ENCODE measurements at places on chromosomes 1 and 21.

- peaks cover 17% of the 10 kb centered on the region for H3K4me1 ChIP-seq
- H3K36me3 ChIP-seq = peaks cover 42% of the 10 kb centered on the region
- no peaks in the 10 kb centered on the region for H3K27me3 ChIP-seq
- DNase-seq = no peak
- H3K27ac ChIP-seq = peak overlapping the region; percentile 85
Observed at GRCh38 chr21:33434770-33435360, 31.7 kb downstream of the IFNGR2 start.

- no peak overlapping the region for H3K4me3 ChIP-seq
- no peaks in the 10 kb centered on the region for H3K4me1 ChIP-seq
- no peaks in the 10 kb centered on the region for H3K36me3 ChIP-seq
- H3K27ac ChIP-seq = peak overlapping the region; percentile 8
- H3K27me3 ChIP-seq = no peaks in the 10 kb centered on the region
Observed at GRCh38 chr1:218823291-218823900, 350.3 kb upstream of the LYPLAL1 start.

- peak overlapping the region; percentile 74 for H3K4me3 ChIP-seq
- H3K27me3 ChIP-seq = no peaks in the 10 kb centered on the region
- DNase-seq = no peak
- H3K4me1 ChIP-seq = peaks cover 9% of the 10 kb centered on the region
- no peaks in the 10 kb centered on the region for H3K36me3 ChIP-seq
Observed at GRCh38 chr1:65266476-65266875, 42.9 kb upstream of the DNAJC6 start.

GRCh38 chr1:156860628-156861423 is at the start of gene NTRK1:
Gene NTRK1 (plus strand): TSS chr1:156860865. CDS start chr1:156860935, 70 bp downstream.
- H3K4me1 ChIP-seq = peaks cover 16% of the 10 kb centered on the region
- no peaks in the 10 kb centered on the region for H3K36me3 ChIP-seq
- peak within 1 kb of the TSS; percentile 64 for H3K4me3 ChIP-seq
- no peak for DNase-seq
- peaks cover 15% of the 10 kb centered on the region for H3K27me3 ChIP-seq

DNA sequence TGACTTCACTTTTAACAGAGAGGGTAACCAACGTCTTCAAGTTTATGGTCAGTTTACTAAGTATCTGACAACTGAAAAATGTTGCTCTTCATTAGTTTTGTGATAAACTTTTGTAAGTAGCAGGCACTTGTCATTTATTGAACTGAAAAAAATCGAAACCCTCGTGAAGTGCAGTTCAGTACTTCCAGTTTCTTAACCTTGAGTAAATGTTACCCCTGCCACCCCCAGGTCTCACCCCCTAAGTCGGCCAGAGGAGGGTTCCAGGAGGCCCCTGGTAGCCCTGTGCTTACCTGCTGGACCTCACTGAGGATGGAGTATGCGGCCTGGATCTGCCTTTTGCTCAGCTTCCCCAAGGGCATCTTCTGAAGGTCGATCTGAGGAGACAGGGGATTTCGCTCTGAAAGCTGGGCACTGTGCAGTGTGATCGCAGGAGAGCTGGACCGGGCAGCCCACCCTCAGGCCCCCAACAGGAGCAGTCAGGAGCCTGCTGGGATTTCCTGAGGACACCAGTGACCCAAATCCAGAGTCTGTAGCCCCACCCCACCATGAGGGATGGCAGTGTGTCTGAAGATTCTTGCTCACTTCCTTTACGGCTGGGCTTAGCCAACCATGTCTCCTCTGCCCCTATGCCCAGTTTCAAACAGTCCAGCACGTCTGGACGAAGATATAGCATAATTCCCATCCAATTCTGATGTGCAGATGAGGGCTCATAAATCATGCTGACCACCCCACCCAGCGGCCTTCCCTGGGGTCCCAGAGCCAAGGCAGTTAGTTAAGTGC is 37.6 kb downstream of the PARP1 start:
- H3K4me1 ChIP-seq = peaks cover 1% of the 10 kb centered on the region
- H3K27ac ChIP-seq = no peak overlapping the region
- DNase-seq = no peak
- H3K4me3 ChIP-seq = no peak overlapping the region

DNA sequence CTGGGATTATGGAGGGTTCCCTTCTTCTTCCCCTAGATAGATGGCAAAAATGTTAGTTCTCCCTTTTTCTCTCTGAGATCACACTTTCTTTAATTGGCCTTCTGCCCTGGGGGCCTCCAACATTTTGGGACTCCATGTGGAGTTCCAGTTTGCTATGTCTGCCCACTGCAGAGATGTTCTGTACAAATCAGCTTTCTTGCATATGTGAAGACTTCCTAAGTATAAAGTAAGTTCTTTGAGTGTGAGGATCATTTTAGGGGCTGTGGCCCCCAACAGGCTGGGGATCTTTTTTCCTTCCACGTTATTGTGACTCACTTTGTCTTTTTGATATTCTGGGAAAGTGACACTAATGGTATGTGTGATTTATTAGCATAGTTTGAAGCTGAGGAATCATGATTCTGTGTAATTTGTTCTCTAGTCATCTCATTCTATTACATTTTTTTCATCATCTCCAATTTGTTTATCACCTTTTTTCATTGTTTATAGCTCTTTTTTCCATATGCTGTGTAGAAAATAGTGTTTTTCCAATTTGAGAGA is 48.2 kb downstream of the HHAT start:
- DNase-seq = no peak
- no peaks in the 10 kb centered on the region for H3K27me3 ChIP-seq
- no peaks in the 10 kb centered on the region for H3K36me3 ChIP-seq
- H3K4me3 ChIP-seq = no peak overlapping the region
- H3K4me1 ChIP-seq = peaks cover 18% of the 10 kb centered on the region

GRCh38 chr1:92461364-92462097 is 25.2 kb downstream of the GFI1 start:
- no peak overlapping the region for H3K4me3 ChIP-seq
- no peak for DNase-seq

DNA sequence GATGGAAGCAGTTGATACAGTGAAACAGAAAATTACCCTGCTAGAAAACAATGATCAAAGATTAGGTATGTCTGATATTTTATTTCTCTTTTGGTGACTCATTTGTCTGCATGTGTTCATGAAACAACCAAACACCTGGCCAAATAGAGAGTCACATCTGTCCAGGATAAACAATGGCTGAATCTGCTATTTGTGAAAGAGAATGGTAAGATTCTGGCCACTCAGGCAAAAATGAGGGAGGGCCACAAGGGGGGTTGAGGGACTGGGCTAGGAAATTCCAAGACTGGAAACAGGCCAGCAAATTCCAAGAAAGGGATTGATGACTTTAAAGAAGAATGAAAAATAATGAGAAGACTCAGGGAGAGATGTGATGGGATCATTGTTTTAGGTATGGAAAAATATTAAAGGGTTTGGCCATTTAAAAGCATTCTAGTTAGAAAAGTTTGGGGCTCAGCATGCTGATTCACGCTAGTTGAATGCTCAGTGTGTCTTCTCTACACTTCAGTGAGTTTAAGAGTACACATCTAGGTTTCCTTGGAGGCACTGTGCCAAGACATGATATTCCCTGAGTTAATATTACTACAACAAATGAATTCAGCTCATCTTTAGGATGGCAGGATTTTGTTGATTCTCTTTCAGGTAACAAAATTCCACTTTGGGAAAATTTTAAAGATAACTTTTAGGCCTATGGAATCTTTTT is 44.9 kb downstream of the TRAF5 start:
- H3K4me1 ChIP-seq = peaks cover 12% of the 10 kb centered on the region
- no peak overlapping the region for H3K4me3 ChIP-seq
- DNase-seq = no peak
- no peak overlapping the region for H3K27ac ChIP-seq
- peaks cover 27% of the 10 kb centered on the region for H3K36me3 ChIP-seq

DNA sequence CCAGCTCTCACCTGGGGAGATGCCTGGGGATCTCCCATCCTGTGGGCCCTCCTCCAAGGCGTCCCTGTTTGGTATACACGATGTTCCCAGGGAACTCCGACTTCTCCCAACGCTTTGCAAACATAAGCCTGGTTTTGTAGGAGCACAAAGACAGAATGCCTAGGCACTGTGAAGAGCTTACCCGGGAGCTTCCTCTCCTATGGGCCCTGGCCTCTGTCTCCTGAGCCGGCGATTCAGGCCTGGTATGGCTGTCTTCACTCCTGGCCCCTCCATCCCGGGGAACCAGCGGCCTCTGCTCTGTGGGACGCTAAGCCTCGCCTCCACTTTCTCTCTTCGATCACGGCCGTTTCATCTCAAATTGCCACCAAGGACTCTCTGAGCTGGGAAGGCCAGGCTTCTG is 59.6 kb upstream of the ACTRT2 start:
- H3K4me3 ChIP-seq = no peak overlapping the region
- no peak overlapping the region for H3K27ac ChIP-seq
- no peaks in the 10 kb centered on the region for H3K27me3 ChIP-seq
- DNase-seq = no peak
- H3K36me3 ChIP-seq = no peaks in the 10 kb centered on the region
- H3K4me1 ChIP-seq = no peaks in the 10 kb centered on the region

DNA sequence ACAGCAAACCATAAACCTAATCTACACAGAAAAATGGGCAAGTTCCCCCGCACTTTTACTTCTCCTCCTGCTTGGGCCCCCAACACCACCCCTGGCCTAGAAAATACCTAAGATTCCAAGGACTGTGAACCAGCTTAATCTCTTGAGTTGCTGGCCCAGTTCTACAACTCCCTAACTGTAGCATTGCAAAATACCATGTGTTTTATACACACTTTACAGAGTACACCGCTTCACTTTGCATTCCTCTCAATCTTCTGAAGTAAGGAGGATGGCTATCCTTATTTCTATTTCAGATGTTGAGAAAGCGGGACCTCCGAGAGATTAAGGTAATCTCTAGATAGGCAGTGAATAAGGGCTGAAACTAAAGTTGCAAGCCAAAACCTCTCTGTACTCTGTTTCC is 408.3 kb upstream of the NR5A2 start:
- no peaks in the 10 kb centered on the region for H3K36me3 ChIP-seq
- DNase-seq = no peak
- H3K27ac ChIP-seq = no peak overlapping the region
- H3K4me3 ChIP-seq = no peak overlapping the region

- no peak overlapping the region for H3K4me3 ChIP-seq
- H3K27ac ChIP-seq = no peak overlapping the region
- no peak for DNase-seq
- H3K4me1 ChIP-seq = no peaks in the 10 kb centered on the region
- H3K36me3 ChIP-seq = no peaks in the 10 kb centered on the region
Observed at GRCh38 chr1:63739452-63739851, 34.4 kb upstream of the ROR1 start.

DNA sequence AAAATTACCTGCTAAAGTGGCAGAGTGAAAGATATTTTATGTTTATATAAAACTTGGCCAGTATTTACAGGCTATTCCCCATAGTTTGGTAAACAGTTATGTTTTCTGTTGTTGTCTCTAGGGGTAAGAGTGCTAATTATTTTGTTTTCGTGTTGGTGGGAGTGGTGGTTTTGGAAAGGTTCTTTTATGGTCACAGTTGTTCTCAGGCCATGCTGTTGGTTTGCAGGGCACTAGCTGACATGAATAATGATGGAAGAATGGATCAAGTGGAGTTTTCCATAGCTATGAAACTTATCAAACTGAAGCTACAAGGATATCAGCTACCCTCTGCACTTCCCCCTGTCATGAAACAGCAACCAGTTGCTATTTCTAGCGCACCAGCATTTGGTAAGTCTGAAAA is 92.5 kb downstream of the ITSN1 start:
- H3K4me1 ChIP-seq = no peaks in the 10 kb centered on the region
- no peak overlapping the region for H3K27ac ChIP-seq
- no peaks in the 10 kb centered on the region for H3K27me3 ChIP-seq
- no peak for DNase-seq
- H3K4me3 ChIP-seq = no peak overlapping the region
- H3K36me3 ChIP-seq = no peaks in the 10 kb centered on the region

- H3K36me3 ChIP-seq = no peaks in the 10 kb centered on the region
- DNase-seq = no peak
- no peak overlapping the region for H3K4me3 ChIP-seq
- H3K27me3 ChIP-seq = no peaks in the 10 kb centered on the region
- peaks cover 28% of the 10 kb centered on the region for H3K4me1 ChIP-seq
Observed at GRCh38 chr1:59738591-59739015, 76.1 kb upstream of the HOOK1 start.

GRCh38 chr1:65421351-65422025 is 1.0 kb downstream of the LEPR start:
- no peak for DNase-seq
- H3K4me3 ChIP-seq = peak overlapping the region; percentile 89
- H3K27ac ChIP-seq = peak overlapping the region; percentile 93
- peaks cover 11% of the 10 kb centered on the region for H3K36me3 ChIP-seq
- H3K4me1 ChIP-seq = peaks cover 33% of the 10 kb centered on the region

- H3K36me3 ChIP-seq = no peaks in the 10 kb centered on the region
- H3K4me1 ChIP-seq = peaks cover 23% of the 10 kb centered on the region
- H3K27me3 ChIP-seq = no peaks in the 10 kb centered on the region
- no peak overlapping the region for H3K4me3 ChIP-seq
- no peak overlapping the region for H3K27ac ChIP-seq
Observed at GRCh38 chr21:46633566-46633965, 1.9 kb upstream of the PRMT2 start.

DNA sequence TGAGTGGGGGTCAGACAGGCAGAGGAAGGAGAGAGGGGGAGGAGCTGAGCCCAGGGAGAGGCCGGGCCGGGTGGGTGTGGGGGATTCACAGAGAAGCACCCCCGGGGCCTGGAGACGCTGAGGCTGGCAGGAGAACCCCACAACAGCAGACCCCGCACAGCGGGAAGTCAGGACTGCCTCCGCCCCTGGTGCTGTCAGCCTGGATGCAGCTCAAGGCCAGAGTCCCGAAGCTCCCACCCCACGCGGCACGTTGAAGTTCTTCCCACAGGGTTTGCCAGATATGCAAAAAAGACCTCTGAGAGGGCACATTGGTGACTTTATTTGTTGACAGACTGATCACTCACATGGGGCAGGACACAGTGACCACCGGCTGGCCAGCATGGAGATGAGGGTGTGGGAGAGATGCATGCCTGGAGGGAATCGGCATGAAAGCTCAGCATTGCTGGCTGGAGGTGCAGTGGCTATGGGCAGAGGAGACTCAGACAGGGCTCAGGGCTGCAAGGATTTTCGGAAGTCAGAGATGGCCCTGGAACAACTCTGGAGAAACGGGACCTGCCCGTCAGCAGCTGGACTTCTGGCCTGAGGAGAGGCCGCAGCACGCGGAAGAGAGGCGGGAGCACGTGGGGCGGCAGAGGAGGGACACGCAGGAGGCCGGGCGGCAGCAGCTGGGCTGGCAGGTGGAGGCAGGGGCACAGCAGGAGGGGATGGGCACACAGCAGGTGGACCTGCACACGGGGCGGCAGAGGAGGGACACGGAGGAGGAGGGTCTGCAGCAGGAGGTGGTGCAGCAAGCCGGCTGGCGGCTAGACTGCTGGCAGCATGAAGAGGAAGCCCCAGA is 885 bp downstream of the KRTAP10-3 start:
- no peak for DNase-seq
- H3K4me3 ChIP-seq = no peak overlapping the region
- no peaks in the 10 kb centered on the region for H3K4me1 ChIP-seq
- H3K27me3 ChIP-seq = no peaks in the 10 kb centered on the region
- no peak overlapping the region for H3K27ac ChIP-seq
- no peaks in the 10 kb centered on the region for H3K36me3 ChIP-seq
